Esophagus mucosa (tissue), 1 donor: ENCODE measurements at places on chromosomes 16 and 17.
A peak's percentile ranks its signal among the peaks of the same experiment; 100 is the strongest.

DNA sequence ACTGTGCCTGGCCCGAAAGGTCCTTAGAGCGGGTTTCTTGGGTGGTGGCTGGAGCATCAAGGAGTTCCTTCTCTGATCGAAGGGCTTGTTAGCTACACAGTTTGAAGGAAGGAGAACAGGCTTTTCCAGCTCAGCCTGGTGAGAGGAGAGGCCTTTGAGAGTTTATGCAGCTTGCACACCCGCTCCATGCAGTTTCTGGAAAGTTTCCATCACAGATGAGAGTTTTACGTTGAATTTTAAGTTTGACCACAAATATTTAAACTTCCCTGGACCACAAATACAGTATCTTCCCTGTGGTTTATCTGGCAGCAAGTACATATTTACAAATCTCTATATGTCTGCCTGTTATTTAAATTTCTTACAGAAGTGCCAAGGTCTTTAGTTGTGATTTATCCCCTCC is 56.8 kb downstream of the HIC1 start:
- ATAC-seq = peak; percentile 90

GRCh38 chr16:87072101-87072500 is 245.1 kb downstream of the C16orf95 start:
- ATAC-seq = no peak

DNA sequence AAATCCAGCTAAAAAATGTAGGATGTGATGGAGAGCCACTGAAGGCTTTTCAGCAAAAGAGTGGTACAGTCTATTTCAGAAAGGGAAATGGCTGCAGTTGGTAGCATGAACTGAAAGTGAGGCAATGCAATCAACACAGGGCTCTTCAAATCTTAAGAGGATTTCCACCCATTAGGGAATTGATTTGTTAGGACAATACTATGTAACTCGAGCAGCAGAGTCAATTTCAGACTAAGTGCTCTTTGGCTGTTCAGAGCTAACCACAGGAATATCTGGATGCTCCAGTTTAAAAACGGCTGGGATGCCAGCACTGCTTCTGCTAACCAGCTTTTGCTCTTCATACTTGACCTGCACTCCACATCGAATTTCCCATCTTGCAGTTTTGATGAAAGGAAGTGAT is 24.6 kb downstream of the CACNG1 start:
- ATAC-seq = no peak

DNA sequence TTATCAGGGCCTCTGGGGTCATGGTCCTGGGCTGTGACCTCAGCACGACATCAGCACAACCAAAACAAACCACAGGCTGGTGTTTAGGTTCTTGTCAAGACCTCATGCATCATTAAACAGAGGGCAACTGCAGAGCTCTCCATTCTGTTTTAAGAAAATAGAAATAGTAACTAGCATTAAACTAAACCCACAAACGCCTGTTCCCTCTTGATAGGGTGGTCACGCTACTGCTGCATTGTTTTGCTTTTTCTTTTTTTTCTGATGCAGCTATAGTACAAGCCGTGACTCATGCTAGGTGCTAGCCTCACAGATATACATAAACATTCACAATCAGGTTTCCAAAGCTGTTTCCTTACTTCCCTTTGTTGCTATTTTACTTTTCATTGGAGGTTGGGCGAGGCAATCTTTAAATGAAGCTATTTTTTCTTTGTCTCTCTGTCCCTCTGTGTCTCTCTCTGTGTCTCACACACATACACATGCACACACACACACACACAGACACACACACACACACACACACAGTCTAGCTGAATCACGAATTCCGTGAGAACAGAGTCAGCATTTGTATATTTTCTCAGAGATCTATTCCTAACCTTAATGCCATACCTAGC is 310.3 kb downstream of the CDH13 start:
- peak; percentile 29 for ATAC-seq

DNA sequence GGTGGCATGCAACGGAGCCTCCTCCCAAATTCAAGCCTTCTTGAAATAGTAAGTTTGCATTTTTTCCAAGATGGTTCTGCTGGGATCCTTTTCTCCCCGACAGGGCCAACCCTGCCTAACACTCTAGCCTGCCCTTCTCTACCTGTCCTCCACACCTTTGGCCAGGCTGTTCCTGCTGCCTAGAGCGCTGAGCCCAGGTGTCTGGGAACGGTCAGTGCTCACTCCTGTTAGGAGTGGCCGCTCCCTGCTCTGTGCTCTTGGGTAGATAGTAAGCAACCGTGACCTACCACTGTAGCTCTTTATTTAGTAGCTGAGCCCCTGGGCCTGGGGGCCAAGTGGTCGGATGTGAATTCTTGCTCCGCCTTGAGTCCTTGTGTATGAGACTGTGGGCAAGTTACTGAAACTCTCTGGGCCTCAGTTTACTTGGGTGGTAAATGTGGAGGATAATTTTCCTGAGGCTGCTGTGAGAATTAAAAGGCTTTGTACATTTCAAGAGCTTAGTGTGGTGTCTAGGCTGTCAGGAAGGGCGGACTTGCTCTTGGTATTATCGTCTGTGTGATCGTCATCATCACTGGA is 44.0 kb upstream of the GSE1 start:
- no peak for ATAC-seq

DNA sequence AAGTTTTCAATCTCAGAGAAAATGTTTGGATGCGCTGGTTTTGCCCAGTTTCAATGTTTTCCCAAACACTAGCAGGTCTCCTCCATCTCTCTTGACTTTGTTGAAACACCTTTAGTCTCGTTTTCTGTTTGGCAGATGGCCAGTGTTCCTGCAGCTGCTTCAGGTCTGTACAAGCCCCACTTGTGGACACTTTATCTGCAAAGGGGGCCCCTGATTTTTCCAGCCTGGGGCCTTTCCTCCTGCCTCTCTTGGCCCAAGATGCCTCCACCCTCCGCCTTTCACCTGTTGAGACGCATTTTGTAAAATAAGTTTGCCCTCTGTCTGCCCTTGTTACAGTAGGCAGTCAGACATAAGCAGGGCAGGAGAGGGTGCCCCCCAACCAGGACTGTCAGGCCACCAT is 21.8 kb upstream of the PRM1 start:
- ATAC-seq = peak; percentile 15

DNA sequence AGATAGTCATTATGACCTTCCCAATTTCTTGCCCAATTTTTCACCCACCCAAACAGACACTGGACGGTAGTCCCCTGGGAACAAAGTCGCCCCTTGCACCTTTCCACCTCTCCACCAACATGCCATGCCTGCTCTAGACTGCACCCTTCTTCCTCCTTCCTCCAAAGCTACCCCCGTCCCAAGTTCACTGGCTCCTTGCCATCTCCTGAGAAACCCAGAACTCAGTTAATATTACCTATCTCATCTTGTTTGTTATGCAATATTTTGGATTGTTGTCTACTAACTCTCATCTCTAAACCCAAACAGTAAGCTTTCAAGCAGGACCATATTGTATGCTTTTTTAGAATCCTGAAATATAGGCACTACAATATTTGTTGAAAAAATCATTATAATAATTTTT is 63.3 kb downstream of the USP31 start:
- no peak for ATAC-seq

- no peak for ATAC-seq
Observed at GRCh38 chr17:63178530-63178929, 212.5 kb downstream of the TANC2 start.

DNA sequence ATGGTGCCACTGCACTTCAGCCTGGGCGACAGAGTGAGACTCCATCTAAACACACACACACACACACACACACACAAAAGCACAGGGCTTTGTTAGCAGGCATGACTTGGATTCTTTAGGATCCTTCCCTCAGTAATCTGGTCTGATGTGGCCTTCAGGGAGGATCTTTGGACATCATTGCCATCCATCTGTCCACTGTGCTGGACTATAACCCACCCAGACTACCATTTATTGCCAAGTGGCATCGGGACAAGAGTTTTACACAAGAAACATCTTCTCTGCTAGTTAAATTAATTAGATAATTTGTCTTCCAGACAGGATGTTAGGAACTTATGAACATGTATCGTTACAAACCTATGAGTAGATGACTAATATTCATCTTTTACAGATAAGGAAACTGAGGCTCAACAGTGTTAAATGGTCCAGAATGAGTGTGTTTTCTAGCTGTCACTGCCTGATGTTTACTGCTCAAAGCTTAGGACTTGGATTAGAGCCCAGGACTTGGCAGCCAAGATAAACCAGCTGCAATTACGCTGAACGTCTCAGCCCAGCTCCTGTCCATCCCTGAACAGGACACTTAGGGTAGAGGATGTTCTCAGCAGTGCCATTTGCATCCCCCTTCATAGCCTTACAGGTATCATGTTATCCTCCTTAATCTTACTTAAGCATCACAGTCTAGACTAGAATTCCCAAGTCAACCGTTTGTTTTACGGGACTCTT is 285.8 kb downstream of the WWOX start:
- ATAC-seq = no peak

DNA sequence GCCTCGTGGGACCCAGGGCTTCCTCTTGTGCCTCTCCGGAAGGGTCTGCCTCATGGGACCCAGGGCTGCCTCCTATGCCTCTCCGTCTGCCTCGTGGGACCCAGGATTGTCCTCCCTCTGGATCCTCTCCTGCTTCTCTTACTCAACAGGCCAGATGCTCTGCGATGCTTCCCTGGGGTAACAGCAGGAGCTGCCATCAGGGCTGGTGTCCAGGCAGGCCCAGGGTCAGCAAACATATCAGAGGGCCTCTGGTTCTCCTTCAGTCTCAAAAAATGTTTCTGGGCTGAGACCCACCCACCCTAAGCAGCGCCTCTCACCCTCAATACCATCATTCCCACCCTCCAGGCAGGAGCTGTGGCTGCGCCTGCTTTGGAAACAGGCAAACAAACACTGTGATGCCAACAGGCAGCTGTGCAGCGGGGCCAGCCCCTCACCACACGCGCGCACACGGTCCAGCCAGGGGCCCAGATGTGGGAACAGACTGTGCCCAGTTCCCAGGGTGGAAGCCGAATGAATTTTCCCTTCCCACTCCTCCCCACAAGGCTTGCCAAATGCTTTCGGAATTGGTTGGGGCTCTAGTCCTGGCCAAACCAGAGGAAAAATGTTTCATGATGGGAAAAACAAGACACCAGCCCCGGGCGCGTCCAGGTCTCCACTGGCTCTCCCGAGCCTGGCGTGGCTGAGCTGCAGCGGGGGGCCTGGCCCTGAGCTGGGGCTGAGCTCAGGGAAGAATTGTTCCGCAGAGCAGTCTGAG is 11.3 kb downstream of the TIMM22 start:
- no peak for ATAC-seq

DNA sequence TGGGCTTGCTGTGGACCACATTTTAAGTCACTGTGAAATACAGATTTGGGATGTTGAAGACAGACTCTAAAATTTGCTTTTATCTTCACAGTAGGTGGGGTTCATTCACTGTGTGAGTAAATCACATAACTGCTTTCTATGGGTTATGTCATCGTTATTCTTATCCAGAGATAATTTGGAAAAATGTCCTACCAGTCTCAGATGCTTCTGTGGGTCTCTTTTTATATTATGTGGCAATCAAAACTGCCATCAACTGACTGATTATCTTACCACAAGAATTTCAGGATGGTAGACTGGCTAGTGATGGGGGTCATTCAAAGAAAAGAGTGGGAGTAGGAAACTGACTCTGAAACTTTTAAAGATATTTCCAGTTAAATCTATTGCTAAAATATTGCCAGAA is 3.1 kb downstream of the HSBP1 start:
- ATAC-seq = no peak

- no peak for ATAC-seq
Observed at GRCh38 chr16:50534091-50534490, 14.1 kb upstream of the NKD1 start.

DNA sequence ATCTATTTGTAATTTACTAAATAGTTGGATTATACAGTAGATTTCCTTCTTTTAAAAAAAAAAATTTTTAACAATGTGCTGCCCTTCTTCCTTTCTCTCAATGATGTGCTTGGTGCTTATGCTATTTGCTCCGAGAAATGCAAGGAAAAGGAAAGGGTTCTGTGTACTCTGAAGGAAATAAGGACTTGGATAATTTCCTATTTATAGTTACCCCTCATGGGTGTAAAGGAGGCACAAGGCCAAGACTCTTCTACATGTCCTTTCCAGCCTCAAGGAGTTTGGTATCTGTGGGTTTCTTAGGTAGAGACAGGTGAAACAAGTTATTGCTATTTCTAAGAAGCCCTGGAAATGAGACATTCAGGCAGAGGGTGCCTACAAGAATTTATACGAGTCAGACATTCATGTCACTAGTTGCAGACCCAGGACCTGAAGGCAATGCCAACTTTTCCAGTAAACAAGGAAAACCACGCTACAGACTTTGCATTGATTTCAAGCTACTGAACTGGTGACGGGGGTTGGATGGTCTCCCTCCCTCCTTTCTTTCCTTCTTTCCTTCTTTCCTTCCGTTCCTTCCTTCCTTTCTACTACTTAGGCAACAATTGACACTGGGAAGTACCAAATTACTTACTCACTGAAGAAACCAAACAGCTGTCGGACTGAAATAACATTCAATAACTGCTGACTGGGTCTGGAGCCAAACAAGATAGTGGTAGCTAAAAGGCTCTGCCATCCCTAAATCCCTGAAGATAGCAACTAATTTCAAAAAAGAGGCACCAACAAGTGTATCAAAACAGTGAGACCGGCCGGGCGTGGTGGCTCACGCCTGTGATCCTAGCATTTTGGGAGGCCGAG is 33.8 kb upstream of the GHDC start:
- no peak for ATAC-seq

GRCh38 chr17:31494259-31495021 is 103.0 kb downstream of the RAB11FIP4 start:
- peak; percentile 63 for ATAC-seq

- ATAC-seq = peak; percentile 55
Observed at GRCh38 chr17:41322094-41322902, 6.8 kb upstream of the KRTAP17-1 start.

DNA sequence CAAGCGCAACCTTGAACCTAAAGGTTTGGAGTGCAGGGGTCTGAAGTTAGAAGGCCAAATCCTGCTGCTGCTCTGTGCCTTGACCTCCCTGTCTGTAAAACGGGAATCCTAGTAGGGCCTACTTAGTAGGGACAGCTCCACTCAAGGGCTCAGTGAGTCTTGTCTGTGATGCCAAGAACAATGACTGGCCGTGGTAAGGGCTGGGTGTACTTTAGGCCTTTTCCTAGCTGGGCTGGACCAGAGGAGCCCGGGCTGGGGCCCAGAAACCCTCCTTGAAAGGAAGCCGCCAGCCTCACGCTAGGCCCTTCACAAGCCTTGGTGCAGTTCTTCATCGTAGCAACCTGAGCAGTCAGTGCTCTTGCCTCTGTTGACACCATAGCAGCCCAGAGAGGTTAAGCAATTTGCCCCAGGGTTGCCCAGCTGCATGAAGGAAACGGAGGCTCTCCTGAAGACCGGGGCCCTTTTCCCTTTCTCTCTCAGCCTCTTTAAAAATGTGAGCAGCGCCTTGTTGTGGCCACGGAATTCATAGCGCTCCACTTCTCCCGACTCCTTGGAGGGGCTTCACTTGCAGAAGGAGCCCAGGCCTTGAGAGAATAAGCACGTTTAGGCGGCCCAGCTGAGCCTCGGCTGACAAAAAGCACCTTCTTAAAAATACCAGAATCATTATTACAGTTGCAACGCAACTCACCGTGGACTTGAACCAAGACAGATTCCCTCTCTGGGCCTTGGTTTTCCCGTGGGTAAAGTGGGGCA is 4.4 kb downstream of the NECAB2 start:
- ATAC-seq = no peak

- no peak for ATAC-seq
Observed at GRCh38 chr16:54102888-54103866, 183.4 kb downstream of the IRX3 start.
